ENCODE measurements at places on chromosomes 6 and 20.

- DNase-seq: no peak
Observed at GRCh38 chr6:158356586-158357546, 44.6 kb downstream of the TULP4 start.

GRCh38 chr6:96675597-96675996, 112.7 kb downstream of the FHL5 start:
- no peak for DNase-seq

DNA sequence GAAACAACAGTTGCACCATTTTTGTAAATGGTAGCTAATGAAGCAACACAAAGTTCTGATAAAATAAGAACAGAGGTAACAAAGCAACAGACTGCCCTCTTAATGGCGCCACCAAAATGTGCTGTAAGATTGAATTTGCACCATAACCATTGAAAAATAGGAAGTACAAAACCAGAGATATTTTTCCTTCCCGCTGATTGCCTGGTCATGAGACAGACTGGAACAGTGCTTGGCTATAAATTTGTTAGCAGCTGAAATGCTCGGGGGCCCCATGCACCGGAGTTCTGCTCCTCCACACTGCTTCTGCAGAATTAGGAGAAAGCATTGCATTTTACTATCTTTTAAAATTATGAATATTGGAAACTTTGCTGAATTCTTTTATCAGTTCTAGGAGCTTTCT, 164.4 kb upstream of the QKI start:
- DNase-seq: no peak

DNA sequence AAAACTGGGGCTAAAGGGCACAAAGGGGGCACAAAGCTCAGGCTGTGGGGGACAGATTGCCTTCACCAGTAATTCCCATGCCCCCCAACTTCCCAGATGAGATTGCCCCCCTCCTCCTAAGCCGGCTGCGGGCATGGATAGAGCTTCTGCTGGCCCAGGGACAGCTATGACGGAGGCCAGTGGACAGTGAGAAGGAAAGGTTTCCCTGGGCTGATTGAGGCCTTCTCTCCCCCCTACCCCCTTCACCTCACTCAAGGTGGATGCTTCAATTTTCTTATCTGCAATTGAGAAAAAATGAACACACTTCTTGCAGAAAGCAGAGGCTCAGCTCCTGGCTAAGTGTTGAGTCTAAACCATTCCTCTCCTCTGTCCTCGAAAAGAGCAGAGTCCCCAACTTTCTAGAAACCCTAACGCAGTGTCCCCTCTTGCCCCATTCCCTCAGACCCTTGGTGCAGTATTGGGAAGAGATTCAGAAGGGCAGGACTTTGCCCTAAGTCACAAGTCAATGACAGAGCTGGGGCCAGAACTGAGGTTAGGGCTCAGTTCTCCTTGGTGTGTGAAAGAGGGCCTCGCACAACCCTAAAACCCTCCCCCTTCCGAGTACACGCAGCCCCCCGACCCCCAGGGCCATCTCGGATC, 808 bp downstream of the SDC4 start:
- no peak for DNase-seq

- no peak for DNase-seq
Observed at GRCh38 chr6:14290041-14290771, 172.6 kb downstream of the CD83 start.

Measured in AG04450 (cell line).